DMS 273 treated with DMSO at 0.1 percent for 48 hours (cell line): ENCODE measurements at places on chromosomes 7 and 10.

GRCh38 chr10:52485462-52485861 is 171.4 kb downstream of the DKK1 start:
- DNase-seq = no peak

GRCh38 chr7:6446838-6447580 is 745 bp downstream of the DAGLB start:
- peak; percentile 40 for DNase-seq

DNA sequence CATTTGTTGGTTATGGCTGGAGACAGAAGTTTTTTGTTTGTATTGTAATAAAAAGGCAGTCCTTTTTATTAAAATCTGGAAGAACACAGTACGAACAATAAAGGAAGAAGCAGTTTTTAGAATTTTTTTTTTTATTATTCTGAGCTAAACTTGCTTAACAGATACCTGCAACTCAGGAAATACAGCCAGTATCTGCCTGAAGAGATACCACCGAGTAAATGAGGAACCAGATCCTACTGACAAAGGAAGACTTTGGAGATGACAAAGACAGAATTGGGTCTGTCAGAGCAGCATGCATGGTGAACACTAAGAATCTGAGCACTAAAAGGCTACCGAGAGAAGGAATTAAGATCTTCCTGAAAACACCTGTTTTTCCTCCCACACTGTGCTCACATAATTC is 1335.9 kb upstream of the SORCS1 start:
- no peak for DNase-seq

DNA sequence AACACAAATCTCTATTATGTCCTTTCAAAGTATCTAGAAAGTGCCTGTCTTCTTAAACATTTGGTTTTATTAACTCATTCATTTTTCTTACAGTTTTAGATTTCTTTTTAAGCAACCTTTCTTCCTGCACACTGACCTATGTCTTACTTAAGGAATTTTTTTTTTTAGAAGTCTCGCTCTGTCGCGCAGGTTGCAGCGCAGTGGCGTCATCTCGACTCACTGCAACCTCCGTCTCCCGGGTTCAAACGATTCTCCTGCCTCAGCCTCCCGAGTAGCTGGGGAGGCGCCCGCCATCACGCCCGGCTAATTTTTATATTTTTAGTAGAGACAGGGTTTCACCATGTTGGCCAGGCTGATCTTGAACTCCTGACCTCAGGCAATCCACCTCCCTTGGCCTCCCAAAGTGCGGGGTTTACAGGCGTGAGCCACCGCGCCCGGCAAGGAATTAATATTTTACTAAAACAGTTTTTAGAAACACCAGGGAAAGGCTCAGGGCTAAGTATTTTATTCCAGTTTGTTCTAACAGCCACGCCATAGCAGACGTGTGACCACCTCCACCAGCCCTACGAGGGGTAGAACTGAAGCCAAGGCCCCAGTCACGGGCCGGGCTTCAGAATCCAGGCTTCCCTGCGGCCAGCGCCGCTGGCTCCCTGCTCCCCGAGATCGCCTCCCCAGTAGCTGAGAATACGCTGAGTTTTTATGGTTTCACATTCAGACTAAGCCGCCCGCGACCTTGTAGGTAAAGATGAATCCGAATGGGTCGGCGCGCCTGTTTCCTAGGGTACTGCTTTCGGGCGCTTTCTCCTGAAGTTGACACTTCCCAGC is 941 bp upstream of the LUC7L2 start:
- DNase-seq = no peak

DNA sequence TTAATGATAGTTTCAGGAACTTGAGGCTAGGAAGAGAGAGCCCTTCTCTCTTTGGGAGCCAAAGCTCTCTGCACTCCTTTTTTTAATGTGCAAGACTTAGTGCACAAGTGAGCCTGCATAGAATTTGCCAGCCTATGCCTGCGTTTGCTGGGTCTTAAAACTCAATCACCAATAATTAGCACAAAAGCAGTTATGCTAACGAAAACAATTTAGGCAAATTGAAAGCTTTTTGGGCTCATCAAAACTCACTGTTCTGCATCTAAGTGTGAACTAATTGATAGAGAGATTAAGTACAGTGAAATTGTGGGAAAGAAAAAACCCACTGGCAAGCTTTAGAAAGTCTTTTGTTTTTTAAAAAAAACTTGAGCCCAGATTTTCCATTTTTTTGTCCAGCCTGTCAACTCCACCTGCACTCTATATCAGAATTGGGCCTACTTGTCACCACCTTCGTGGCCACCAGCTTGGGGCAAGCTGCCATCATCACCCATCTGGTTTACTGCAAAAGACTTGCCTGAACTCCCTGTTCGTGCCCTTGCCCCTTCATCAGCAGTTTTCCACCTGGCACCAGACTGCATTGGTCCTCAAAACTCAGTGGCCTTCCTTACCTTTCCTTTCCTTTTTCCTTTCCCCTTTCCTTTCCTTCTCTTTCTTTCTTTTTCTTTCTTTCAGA is 37.8 kb downstream of the CRHR2 start:
- DNase-seq = no peak

DNA sequence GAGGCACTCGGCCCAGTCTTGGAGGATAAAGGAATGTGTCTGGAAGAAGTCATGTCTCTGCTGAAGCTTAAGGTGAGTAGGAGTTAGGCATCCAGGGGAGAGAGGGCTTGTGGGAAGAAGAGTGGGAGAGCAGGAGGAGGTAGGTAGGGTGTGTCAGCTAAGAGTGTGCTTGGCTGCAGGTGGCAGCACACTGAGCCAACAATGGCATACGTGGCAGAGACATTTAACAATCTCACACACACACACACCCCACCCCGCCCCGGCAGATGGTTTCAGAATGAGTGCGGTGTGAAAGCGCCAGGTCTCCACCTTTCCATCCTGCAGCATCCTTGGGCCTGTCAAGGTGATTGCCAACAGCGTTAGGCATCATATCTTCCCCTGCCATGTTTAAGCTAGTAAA is 11.2 kb upstream of the ARPC1A start:
- no peak for DNase-seq

DNA sequence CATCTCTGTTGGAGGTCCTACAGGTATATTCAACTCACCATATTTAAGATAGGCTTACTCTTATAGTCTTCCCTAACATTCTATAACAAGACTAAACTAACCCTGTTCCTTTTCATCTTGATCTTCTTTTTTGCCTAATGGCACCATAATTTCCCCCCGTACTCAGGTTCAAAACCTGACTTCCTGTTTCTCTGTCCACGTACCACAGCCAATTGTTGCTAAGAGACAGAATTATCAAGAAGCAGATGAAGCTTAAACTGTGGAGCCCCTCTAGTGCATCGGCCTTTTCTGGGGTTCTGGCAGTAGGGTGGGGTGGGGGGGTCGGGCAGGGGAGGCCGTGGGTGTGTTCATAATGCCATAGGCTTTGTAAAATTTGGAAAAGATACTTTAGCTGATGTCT is 109.2 kb downstream of the EVX1 start:
- no peak for DNase-seq

- DNase-seq = no peak
Measured at GRCh38 chr10:59713196-59713821, 3.7 kb upstream of the SLC16A9 start.

- peak; percentile 1 for DNase-seq
Measured at GRCh38 chr10:93680412-93681047, 21.9 kb downstream of the FRA10AC1 start.

GRCh38 chr7:149871576-149871975 is 2.2 kb upstream of the ATP6V0E2 start:
- DNase-seq = no peak

DNA sequence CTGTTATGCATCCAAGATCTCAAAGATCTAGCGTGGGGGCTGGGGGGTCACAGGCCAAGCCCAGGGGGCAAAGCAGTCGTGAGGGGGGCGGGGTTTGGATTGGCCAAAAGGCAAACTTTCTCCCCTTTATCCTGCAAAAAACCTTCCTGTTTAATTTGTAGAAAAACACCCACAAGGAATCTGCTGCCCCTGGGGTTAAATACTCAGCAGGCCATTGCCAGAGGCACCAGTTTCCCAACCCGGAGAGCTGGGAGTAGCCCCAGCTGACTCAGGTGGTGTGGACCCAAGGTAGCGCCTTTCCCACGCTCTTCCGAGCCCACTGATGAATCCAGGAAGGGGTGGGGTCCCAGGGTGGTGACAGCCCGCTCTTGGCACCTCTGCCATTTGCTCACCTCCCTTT is 21.4 kb downstream of the KCP start:
- DNase-seq = no peak

GRCh38 chr10:34384372-34384771 is 430.7 kb downstream of the PARD3 start:
- no peak for DNase-seq

DNA sequence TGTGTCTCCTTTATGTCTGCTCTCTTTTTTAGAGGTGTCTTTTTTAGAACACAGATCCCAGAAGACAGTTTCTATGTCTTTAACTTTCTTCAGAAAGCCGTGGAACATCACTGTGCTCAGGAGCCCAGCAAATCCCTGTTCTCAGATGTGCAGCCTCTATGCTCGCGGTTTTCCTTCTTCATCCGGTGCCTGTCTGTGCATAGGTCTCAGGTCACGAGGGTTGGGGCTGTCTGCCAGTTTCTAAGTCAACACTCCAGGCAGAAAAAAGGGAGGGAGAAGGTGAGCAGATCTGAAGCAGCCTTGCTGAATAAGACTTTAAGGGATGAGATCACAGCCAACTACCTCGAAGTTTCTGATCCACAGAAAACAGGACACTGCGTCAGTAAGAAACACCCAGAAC is 68.5 kb downstream of the CRTAC1 start:
- DNase-seq = no peak

DNA sequence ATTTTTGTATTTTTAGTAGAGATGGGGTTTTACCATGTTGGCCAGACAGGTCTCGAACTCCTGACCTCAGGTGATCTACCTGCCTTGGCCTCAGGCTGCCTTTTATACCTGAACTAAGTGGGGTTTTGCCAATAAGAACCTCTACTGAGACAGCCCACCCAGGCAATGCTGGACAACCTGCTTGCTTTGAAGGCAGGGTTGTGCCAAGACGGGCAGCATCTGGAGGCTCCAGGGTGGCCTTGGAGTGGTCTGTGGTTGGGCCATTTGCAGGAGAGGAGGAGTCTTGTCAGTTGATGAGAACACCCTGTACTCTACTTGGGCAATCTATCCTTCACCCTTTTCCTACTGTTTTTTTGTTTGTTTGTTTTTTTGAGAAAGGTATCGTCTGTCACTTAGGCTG is 75.3 kb upstream of the ZNF735 start:
- no peak for DNase-seq

GRCh38 chr10:35387768-35388167 is 51.5 kb downstream of the CCNY start:
- DNase-seq = no peak

DNA sequence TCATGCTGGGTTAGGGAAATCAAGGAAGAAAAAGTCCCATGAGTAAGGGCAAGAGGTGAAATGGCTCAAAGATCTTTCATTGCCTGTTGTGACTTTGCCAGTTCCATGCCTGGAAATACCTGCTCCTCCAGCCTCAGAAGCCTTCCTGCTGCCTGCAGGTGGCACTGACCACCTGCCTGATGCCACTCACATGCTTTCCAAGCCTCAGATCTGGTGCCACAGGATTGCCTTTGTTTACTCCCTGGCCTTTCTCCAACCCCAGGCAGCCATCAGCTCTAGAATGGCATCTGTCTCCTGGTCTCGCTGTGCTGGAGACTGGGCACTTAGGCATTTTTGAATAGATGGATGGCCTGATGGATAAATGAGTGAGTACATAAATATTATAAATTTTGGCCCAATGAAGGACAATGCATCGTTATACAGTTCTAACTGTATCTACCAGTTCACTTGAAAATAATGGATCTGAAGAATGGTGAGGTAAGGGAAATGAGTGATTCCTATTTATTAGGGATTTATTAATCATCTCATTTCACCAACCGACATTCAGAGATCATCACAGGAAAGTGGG is 657.2 kb downstream of the INHBA start:
- peak; percentile 83 for DNase-seq

- DNase-seq = no peak
Measured at GRCh38 chr10:80472234-80473095, 18.4 kb downstream of the TSPAN14 start.

GRCh38 chr10:131805696-131806095 is 95.1 kb upstream of the PPP2R2D start:
- no peak for DNase-seq

GRCh38 chr10:121751191-121751760 is 153.0 kb upstream of the FGFR2 start:
- no peak for DNase-seq

GRCh38 chr7:72540923-72541322 is 128.8 kb upstream of the CALN1 start:
- no peak for DNase-seq

GRCh38 chr10:16259726-16260125 is 177.1 kb upstream of the PTER start:
- DNase-seq = no peak

DNA sequence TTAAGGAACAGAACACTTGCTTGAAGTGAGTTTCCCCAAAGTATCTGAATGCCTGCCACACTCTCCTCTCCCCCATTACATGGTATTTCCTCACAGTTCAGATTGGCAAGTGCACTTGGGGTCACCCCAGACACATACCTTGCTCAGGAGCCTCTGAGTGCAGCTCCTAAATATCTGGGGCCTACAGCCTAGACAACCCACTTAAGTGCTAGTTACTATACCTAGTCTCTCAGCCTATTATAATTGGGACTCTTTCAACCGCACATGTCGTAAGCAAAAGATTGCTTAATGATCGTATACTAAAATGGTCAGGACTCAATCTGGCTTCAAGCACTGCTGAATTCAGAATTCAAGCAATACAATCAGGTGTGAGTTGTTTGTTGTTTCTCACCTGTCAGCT is 19.9 kb downstream of the TMEM176B start:
- no peak for DNase-seq

DNA sequence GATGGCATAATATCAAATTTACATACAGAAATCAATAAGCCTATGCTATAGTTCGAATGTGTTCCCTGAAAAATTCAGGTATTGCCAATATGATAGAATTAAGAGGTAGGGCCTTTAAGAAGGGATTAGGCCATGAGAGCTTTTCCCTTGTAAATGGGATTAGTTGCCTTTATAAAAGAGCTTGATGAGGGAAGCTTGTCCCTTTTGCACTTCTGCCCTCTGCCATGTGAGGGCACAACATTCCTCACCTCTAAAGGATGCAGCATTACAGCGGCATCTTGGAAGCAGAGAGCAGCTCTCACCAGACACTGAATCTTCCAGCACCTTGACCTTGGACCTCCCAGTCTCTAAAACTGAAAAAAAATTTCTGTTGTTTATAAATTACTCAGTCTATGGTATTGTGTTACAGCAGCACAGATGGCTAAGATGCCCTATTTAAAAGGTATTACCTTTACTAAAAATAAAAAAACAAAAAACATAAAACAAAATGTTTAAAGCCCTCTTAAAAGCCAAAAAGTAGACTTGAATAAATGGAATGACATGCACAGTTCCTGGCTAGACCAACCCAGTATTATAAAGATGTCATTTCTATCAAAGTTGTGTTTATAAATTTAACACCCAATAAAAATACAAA is 909.6 kb downstream of the REEP3 start:
- DNase-seq = peak; percentile 0

- no peak for DNase-seq
Measured at GRCh38 chr10:14526326-14526725, 195.6 kb upstream of the FRMD4A start.

DNA sequence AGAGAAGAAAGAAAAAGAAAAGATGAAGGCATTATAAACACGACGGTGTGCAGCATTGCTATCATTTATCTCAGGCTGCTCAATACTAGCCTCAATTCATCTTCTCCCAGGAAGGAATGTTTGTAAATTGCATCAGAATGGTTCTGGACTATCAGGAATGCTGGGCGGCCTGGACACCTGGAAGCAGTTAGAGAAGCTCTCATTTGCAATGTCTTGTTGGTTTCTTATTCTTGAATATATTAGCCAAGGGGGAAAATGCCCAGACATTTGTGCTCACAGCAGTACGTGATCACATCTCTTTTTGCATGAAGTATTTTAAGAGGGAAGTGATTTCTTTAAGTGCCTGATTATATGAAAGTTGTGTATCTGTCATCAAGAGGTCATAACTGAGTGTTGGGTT is 85.6 kb upstream of the IMMP2L start:
- no peak for DNase-seq
